ENCODE measurements at places on chromosomes 6 and 20. TPM values are rescaled to one million over a fixed set of nuclear protein-coding genes. Genes with fewer than 3 reads are reported as not detected.

RSPO3 gene
- polyA plus RNA-seq: 15.3 TPM

PHF10 gene
- polyA plus RNA-seq: 53.7 TPM

LY86 gene
- 1.8 TPM for polyA plus RNA-seq

FGD2 gene
- polyA plus RNA-seq: 4.1 TPM

KDM1B gene
- 18.3 TPM for polyA plus RNA-seq

LINC00237 gene
- 0.45 TPM for polyA plus RNA-seq

GPR6 gene
- polyA plus RNA-seq: not detected

SPATA25 gene
- polyA plus RNA-seq: 4.7 TPM

DNA sequence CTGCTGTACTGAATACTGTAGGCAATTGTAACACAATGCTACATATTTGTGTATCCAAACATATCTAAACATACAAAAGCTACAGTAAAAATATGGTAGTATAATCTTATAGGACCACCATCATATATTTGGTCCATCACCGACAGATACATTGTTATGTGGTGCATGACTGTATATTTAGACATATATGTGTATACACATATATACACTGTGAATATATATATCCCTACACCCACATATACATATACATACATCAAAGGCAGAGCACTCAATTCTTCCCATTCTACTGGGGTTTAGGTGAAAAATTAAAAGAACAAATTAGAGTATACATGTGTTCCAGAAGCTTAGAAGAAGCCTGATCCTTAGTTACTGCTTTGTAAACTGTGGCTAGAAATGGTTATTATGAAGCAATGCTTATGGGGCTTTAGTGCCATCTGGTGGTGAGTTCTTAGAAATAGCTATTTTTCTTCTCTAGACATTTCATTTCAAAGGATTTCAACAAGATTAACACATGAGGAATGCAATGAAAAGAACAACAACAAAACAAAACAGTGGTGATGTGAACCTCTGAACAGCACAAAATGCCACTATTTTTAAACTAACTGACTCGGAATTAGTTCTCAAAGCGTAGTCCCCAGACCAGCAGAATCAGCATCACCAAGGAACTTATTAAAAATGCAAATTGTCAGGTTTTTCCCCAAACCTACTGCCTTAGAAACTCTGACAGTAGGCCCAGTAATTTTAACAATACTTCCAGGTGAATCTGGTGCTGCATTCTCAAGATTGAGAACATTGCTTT is 38.0 kb downstream of the PKHD1 start:
- peak; percentile 58 for DNase-seq

GRCh38 chr20:40583205-40583604 is 105.8 kb downstream of the MAFB start:
- peak; percentile 49 for DNase-seq

DNA sequence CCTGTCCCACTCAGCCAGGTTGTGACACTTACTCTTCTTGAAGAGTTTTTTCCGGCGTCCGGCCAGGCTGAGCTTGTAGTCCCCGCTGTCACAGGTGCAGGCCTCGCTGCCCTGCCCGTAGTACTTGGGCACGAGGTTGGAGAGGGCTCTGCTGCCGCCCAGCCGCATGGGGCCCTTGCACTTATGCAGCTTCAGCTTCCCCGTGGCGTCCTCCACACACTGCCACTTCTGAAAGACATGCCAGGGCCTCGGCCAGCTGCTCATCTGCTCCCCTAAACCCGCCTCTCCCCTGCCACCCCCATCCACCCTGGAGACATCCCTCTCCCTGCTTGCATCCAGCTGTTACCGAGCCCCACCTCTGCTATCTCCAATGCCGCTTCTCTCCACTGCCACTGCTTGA is 113.1 kb downstream of the SULF2 start:
- DNase-seq: no peak

- DNase-seq: no peak
Observed at GRCh38 chr6:118771253-118771652, 119.9 kb upstream of the CEP85L start.

DNA sequence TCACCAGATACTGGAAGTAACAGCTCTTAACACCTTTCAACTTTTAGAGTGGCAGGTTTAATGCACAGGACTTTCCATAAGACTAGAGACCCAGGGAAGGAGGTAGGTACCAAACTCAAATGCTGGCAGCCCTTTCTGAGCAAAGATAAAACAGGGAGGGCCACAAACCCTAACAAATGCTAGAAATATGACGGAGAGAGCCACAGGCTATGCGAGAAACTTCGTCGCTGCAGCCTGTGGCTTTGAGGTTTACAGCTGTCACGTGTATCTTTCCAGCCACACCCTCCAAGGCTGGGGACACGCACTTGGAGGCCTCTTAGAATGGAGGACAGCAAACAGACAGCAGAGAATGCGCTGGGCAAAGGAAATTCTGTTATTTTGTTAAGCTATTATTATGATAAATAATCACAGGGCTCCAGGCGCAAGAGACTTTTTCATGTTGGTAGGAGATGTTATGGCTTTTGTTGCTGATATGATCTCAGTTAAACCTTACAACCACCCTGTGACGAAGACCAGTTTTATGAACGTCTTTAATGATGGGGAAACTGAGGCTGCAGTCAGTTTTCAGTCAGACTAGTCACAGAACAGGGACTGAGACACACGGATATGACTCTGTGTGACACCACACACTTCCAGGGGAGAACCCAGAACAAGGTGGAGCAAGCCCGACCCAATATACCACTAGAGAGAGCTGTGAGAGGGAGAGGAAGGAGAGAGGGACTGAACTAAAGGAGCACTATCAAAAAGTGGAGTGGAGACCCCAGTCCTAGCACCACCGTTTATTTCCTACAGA is 2.0 kb downstream of the TRAM2 start:
- DNase-seq: peak; percentile 72

DNA sequence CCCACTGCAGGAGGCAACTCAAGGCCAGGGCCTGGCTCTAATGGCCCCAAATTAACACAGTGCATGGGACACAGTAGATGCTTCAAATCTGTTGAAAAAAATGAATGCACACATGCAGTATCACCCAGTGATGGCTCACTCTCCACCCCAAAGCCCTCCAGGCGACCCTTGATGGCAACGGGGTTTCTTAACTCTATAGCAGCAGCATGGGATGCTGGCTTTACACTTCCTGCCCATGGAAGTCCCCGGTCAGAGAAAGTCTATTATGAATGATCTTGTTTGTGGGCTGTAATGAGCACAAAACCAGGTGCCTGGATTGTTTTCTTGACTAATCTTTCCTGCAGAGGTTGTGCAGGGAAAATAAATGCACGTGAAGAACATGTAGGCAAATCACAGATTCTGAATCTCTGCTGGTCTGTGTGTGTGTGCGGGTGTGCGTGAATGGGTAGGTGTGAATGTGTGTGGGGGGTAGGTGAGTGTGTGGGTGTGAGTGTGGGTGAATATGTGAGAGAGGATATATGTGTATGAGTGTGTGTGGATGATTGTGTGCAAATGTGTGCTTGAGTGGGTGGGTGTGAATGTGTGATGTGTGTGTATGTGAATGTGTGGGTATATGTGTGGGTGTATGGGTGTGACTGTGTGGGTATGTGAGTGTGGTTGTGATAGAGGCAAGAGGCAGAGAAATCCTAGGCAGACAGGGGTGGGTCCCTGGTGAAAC is 60.1 kb upstream of the MLN start:
- no peak for DNase-seq

GRCh38 chr6:17107863-17108262 is 6.0 kb downstream of the STMND1 start:
- DNase-seq: no peak

GRCh38 chr20:29497261-29497671 is 1760.2 kb upstream of the DEFB115 start:
- DNase-seq: peak; percentile 4

DNA sequence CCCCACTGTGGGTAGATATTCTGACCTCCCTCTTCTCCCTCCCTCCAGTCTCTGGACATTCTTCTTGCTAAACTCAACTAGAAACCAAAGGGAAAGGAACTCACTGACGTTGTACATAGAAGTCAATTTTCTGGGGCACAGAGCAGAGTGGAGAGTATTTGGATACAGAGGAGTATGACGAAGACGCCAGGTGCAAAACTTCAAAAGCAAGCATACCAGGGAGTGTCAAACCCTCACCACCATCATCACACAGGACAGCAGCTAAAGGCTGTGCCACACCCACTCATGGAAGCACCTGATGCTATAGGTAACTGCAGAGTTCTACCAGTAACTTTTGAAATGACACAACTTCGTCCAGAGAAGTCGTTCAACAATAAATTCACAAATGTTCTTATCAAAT is 64.8 kb downstream of the FYN start:
- no peak for DNase-seq

- DNase-seq: no peak
Observed at GRCh38 chr6:113893866-113894265, 36.7 kb downstream of the MARCKS start.

- no peak for DNase-seq
Observed at GRCh38 chr20:37734228-37734985, 40.6 kb downstream of the CTNNBL1 start.

- DNase-seq: no peak
Observed at GRCh38 chr20:41394081-41394480, 27.5 kb upstream of the EMILIN3 start.

GRCh38 chr6:83411731-83412130 is 19.1 kb downstream of the ME1 start:
- no peak for DNase-seq

DNA sequence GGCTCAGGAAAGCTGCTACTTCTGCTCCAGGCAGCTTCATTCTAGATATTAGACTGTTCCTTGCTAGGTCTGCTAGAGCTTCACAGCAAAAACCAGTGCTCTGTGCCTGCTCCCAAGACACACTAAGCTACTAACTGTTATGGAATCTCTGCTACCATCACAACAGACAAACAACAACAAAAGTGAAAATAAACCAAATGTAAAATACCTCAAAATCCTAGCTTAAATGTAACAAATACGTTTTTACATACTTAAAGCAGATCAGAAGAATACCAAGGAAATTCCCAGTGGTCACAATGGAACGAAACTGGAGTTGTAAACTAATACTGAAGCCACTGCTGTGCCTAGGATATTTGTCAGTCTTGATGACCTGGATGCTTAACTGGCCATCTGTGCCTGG is 84.6 kb upstream of the EZR start:
- no peak for DNase-seq

DNA sequence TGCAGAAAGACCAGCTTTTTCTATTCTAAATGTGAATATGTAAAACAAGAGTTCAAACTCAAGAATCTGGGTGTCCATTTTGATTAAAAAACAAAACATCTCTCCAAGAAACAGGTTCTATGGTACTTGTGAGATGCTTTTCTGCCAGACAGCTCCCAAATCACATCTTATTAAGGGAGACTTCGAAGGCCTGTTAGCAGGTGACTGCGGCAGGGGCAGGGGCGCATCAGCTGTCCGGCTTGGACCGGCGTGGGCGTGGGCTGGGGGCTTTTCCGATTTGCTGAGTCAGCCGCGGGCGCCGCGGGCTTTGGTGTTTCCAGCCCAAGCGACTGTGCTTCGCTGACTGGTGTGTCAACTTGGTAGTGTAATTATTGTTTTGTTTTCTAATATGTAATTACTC is 32.6 kb downstream of the TFAP2A start:
- DNase-seq: no peak

DNA sequence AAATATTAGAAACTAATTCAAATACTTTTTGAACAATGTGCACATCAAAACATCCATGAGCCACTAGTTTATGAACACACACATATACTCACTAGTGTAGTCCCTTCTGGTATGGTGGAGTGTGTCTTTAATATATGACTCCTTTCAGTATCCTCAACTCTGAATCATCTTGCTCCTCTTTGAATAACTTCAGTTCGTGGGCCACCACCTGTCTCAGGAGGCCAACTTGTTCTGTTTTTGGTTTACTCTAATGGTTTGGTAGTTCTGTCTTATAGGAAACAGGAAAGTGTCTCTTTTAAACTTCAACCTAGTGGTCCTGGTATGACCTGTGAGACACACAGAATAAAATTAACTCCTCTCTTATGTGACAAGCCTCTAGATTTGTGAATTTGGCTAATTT is 55.6 kb downstream of the ZNF292 start:
- no peak for DNase-seq

DNA sequence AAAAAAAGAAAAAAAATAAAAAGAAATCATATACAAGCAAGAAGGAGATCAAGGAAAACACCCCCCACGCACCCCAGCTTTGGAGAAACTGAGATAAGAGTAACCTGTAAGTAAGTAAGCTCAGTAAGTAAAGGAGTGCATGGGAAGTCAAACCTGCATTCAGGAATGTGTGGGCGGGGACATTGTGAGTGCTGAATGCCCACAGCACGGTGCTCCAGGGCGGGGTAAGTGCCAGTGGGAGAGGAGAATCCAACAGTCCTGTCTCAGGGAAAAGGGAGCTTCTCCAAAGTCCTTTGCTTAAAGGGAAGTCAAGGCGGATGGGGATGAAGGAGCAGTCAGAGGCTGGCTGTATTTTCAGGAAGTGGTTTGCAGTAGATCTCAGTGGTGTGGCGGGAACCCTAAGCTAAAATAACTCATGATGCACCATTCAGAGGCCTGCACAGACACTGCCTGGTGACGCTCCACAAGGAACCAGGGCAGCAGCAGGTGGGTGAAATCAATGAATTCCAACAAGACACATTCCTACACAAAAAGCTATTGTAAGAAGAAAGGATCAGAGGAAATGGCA is 368.0 kb downstream of the QKI start:
- DNase-seq: peak; percentile 48

DNA sequence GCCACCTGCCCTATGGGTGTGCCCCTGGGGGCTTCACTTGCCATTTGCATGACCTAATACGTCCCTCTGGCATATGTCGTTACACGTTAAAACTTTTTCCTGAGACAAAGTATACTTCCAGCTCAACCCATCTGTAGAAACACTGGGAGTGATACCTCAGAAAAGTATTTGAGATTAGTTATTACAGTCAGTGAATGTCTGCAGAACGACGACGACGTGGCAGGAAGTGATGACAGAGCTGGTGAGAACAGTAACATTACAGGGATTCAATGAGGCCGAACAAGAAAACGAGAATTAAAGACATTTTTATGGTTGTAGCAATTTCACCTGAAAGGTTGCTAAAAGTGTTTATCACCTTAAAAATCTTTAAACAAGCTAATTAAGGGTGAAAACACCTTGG is 40.2 kb downstream of the SASH1 start:
- DNase-seq: no peak

DNA sequence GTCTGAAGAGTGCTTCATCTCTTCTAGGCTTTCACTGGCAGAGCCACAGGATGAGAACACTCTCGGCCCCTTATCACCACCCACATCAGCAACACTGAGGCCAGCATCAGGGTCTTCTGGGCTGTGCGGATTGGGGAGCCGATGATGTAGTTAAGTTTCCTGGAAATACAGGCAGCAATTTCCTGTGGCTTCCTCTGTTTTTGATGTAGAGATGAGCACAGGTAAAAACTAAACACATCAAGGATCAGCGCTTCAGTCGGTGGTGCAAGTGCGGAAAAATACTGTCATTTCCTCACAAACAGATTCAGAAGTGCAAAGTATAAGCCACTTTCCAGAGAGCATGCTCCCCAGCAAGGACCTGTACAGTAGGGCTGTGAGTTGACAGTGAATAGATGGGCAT is 62.6 kb downstream of the BACH2 start:
- no peak for DNase-seq
